ENCODE measurements at places on chromosomes 2 and 18.
A peak's percentile ranks its signal among the peaks of the same experiment; 100 is the strongest.

GRCh38 chr2:37800176-37800858 is 124.8 kb upstream of the RMDN2 start:
- DNase-seq, result peak; percentile 30

GRCh38 chr2:102021779-102022178 is 30.0 kb downstream of the IL1R2 start:
- DNase-seq, result no peak

GRCh38 chr2:201773990-201774389 is 6.7 kb downstream of the ALS2 start:
- DNase-seq, result no peak

DNA sequence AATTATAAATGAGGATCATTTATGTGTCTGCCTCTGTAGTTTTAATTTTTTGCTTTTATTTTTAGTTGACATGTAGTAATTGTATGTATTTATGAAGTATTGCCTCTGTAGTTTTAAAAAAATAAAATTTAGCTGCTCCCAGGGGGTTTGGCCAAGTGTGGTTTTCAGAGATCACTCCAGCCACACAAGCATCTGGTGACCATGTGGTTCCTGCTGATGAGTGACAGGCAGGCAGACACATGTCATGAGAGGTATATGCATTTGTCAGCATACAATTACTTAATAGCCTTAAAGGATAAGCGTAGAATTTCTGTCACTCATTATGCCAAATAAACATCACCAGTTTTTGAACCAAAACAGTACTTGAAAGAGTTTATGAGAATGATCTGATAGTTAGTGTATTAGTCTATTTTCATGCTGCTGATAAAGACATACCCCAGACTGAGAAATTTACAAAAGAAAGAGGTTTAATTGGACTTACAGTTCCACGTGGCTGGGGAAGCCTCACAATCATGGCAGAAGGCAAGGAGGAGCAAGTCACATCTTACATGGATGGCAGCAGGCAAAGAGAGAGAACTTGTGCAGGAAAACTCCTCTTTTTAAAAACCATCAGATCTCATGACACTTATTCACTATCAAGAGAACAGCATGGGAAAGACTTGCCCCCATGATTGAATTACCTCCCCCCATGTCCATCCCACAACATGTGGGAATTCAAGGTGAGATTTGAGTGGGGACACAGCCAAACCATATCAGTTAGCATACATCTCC is 29.6 kb downstream of the MREG start:
- DNase-seq, result no peak

DNA sequence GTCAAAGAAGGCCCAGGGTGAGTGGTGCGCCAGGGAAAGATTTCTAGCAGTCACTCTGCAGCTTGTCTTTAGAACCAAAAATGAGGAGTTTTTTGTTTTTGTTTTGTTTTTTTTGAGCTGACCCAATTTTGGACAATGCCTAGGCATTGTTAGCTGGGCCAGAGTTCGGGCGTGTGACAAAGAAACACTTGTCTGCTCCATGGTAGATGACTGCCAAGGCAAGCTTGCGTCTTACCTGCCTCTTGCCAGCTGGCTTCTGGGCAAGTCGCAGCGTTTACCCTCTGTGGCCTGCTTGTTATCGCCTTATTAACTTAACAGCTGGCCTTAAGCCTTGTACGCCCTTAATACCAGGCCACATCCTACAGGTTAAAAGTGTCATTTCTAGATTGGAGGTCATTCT is 114.3 kb downstream of the GALNT1 start:
- no peak for DNase-seq

Measured in fibroblast of skin of back (primary cell).